ENCODE measurements at places on chromosomes 12 and 14.

DNA sequence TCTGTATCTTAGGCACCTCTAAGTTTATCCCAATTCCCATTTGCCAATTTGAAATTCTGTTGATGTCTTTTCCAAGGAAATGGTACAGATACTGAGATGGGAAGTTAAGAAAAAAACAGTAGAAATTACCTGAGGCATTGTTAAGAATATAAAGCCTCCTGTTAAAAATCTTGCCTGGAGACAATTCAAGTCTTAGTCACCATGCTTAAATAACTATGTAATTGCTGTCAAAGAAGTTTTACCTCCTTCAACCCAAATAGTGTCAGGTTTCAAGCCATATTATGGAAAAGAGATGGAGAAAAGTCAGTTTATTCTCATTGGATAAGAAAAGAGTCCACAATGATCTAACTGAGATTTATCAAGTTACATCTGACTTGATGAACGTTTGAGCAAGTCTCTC is 974.7 kb downstream of the GALC start:
- no peak for DNase-seq

DNA sequence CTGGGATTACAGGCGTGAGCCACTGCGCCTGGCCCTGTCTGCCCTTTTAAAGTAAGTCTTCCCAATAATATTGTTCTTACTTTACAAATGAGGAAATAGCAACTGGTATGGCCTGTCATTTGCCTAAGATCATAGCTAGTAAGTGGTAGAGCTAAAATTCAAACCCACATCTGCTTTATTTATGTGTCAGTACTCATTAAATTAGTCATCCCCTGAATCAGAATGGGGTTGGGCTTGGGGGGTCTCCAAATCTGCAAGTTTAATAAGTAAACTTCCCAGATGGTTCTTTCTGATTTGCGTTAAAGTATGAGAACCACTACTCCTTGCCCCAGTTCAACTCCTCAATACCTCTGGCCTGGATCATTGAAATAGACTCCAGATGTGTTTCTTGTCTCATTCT is 96.2 kb downstream of the FAR2 start:
- DNase-seq, result no peak

- peak; percentile 2 for DNase-seq
Measured at GRCh38 chr12:101277443-101277842, 2.5 kb upstream of the UTP20 start.

DNA sequence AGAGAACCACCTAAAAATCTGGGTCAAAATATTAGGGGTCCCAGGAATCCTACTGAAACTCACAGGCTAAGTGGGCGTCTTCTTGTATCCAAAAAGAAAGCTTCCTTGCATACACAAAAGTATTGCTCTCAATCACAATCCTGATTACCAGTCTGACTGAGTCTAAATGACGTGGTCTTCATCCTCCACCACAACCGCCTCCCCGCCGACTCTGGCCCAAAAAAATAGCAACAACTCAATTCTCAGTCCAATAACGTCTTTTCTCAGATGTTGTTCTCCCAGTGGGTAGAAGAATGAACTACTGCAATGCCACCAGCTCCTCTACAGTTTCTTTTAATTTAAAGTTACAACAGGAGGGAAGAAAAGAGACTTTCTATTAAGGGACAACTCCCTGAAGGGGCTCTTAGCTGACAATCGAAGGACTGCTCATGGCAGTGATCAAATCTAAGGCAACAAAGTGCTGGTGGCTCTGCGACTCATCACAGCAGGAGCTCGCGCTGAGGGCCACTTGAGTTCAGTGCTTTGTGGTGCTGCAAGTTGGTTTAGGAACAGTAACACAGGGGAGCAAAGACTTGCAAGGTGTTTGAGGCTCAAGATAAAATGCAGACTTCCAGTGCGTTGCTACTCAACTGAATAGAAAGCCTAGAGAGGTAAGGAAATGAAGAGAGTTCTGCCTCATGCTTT is 394.1 kb downstream of the BCAT1 start:
- no peak for DNase-seq

DNA sequence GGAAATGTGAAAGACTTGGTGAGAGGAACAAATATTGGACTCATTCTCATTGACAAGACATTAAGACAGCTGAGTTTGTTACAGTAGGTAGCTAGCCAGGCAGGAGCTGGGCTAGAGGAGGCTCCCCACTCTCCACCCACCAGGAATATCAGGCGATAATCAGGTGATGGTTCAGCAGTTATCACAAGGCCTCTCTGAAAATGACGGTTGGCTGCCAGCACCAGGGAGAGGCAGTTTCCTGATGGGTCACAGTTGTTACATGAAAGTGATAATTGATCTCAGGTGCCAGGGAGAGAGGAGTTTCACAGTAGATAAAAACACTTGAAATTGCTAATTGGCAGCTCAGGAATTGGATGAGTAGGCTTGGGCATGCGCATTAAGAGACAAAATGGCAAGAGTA is 116.5 kb downstream of the TMTC2 start:
- no peak for DNase-seq

DNA sequence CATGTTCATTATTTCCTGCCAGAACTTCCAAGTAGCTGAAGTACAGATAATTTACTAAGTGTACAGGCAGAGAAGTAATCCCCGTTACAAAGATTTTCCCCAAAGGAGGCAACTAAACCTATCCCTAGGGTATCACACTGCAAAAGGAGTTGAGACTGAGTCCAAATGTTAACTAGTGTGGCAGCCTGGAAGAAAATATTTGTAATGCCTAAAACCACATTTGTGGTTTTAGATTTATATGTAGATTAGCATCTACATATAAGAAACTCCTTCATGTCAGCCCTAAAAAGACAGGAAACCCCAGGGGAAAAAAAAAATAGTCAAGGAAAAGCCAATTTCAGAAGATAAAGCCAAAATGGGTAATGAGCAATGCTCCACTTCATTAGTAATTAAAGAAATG is 1.4 kb upstream of the RNASE12 start:
- no peak for DNase-seq

DNA sequence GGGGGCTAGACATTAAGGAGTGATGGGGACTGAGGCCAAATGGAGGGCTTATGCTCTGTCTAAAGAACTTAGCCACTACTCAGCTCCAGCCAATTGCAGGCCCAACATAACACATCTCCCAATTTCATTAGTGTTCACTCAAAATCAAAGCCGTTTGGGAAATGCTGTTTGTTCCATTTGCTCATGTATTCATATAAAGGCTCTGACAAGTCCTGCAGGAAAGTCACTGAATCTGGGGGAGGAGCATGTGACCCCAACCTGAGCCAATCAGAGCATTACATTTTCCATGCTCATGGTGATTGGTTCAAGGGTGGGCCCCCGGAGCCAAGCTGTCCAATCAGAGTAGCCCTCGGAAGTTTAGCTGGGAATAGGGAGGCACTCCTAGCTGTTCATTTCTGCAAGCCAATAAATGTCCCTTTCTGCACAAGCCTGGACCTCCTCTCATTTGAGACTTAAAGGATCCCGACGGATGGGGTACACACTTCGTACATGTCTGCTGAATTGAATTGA is 20.9 kb downstream of the SDSL start:
- no peak for DNase-seq

GRCh38 chr12:131105736-131106348 is 152.1 kb downstream of the ADGRD1 start:
- no peak for DNase-seq

- DNase-seq, result no peak
Measured at GRCh38 chr14:99802301-99803105, 9.3 kb downstream of the EML1 start.

- DNase-seq, result peak; percentile 18
Measured at GRCh38 chr12:4648104-4648500, 749 bp downstream of the AKAP3 start.

DNA sequence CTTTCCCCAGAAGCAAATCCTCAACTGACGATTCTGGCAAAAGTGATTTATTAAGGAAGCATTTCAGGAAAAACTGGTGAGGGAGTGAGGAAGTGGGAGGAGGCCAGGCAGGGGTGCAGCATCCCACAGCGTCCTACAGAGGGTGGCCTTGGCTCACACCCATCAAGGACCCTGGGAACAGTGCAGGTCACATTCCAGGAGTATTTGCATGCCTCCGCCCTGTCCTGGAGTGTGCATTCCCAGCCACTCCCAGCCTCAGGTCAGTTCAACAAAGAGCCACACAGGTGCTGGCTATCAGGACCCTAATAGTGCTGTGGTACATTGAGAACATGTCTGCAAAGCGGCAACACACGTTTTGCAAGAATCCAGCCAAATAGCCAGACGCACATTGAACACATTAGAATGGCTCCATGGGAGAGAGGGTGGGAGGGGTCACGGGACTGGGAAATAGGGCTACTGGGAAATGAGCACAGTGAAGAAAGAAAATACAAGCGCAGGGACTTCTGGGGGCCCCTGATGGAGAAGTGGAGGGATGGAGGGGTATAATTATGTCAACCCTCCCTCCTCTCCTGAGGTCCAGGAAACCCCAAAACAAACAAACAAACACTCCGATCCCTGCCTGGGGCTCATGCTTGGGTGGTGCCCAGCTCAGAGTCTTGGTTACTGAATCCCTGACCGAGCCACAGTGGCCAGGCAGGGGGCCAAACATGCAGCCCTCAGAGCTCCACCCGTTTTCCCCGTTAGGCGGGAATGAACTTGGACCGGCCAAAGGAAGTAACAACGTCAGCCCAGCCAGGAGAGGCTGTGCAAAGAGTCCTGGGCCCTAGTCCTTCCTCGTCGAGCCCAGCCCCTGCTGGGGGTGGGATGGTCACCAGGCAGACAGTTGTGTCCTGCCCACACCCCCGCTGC is 36.5 kb downstream of the CMKLR1 start:
- no peak for DNase-seq

- DNase-seq, result no peak
Measured at GRCh38 chr12:7139200-7139599, 9.0 kb downstream of the CLSTN3 start.

DNA sequence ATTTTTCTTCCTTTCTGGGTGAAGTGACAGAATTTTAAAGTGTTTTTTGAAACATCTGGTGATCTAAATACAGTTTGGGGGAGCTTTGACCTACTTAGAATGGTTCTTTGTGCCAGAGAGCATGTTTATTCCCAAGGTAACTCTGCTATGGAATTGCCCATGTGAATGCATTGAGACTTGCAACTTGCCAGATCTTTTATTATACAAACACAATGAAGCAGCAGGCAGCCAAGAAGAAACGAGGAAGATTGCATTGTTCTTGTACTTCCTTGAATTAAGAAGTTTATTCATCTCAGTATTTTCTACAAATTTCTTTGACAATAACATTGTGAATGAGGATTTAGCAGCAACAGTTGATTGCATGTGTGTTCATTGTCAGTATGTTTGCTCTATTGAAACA is 55.5 kb downstream of the FGD4 start:
- DNase-seq, result no peak

DNA sequence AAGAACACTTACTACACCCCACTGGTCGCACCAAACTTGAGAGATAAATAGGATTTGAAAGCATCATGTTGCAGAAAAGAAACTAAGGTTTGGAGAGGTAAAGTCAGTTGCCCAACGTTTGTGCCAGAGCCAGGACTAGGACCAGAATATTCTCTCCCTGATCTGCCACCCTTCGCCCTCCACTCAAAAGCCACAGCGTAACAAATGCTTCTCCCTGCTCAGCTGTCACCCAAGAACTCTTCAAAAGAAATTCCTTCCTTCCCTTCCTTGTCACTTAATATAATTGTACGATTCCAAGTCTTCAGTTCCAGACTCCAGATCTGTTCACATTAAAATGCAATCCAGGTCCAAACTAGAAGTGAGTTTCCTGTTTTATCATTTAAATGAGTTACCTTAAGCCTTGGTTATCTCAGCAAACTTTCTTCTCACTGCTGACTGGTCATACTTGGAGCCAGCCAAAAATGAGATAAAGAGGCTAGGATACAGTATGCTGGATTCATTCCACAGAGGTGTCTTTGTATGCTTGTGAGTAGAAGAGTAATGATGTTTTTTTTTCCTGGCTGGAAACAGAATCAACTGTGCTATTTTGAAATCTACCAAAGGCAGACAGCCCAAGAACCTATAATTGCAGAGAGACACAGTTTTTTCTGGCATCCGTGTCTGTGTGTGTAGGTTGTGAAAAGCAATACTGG is 12.8 kb upstream of the PPFIBP1 start:
- peak; percentile 93 for DNase-seq

DNA sequence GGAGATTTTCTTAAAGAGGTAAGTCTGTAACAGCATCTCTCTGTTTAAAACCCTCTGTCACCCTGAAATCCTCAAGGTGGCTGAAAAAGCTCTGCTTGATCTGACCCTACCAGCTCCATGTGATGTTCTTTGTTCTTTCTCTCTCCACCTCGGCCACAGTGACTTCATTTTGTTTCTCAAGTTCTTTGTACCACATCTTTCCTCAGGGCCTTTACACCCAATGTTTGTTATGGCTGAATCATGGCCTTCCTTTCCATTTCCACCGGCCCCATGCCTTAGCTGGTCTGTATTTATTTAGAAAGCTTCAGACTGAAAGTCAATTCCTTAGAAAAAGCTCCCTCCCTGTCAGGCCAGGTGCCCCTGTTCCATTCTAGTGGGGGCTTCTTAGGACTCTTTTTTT is 431.2 kb downstream of the NAV3 start:
- DNase-seq, result no peak

DNA sequence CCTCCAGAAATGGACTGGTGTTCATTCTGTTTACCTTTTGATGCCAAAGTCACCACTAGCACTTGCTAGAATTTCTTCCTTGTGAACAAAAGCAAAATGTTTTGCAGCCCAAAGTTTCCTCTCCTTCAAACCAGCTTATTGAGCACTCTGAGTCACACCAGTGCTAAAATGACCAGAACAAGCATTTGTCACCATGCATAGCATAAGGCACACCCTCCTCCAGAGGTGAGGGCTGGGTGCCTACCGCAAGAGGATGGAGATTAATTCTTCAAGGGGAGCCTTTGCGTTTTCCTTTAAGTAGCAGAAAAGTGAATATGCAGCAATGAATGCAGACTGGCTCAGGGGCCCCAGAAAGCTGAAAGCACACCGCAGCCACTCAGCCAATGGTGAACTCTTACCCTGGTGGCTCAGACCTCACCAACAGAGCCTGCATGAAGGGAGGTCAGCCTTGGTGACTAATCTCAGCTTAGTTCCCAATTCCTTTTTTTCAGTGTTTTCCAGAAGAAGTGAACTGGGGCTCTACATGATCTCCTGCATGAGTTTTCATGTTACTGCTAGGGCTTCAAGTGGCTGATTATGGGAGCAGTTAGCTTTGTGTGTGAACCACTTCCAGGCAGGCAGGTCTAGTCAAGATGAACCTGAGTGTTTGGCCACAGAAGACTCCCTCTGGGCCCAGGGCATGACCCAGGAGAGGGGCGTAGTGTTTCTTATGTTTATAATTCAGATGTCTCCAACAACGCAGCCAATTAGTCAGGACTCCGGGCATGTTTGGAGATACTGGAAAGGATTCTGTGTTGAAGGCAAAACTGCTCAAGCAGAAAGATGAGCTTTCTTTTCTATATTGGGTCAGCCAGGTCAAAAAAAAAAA is 96.3 kb downstream of the PAX9 start:
- no peak for DNase-seq

- no peak for DNase-seq
Measured at GRCh38 chr14:25007832-25008231, 42.1 kb downstream of the STXBP6 start.

DNA sequence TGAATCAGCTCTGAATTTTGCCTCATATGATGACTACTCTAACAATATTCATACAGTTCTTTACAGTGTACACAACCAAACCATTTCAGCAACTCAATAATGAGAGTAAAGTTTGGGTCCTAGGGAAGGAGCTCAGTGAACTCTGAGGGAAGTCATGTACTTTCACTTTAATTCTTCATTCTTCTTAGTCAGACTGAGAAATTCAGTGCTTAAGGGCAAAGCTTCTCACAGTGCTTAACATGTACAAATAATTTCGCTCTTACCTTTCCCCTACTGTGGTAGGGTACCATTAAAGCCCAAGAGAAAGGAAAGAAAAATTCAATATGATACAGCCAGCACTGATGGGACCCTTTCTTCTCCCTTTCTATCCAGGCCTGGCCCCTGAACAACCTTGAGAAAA is 435.0 kb downstream of the NELL2 start:
- DNase-seq, result no peak

GRCh38 chr14:103003850-103004249 is 53.5 kb downstream of the CDC42BPB start:
- no peak for DNase-seq
